ENCODE measurements at places on chromosomes 1 and 21.

GRCh38 chr1:6104631-6105030 is 58.9 kb downstream of the KCNAB2 start:
- no peak for DNase-seq

- no peak for DNase-seq
Measured at GRCh38 chr1:198494658-198495103, 45.8 kb downstream of the ATP6V1G3 start.

DNA sequence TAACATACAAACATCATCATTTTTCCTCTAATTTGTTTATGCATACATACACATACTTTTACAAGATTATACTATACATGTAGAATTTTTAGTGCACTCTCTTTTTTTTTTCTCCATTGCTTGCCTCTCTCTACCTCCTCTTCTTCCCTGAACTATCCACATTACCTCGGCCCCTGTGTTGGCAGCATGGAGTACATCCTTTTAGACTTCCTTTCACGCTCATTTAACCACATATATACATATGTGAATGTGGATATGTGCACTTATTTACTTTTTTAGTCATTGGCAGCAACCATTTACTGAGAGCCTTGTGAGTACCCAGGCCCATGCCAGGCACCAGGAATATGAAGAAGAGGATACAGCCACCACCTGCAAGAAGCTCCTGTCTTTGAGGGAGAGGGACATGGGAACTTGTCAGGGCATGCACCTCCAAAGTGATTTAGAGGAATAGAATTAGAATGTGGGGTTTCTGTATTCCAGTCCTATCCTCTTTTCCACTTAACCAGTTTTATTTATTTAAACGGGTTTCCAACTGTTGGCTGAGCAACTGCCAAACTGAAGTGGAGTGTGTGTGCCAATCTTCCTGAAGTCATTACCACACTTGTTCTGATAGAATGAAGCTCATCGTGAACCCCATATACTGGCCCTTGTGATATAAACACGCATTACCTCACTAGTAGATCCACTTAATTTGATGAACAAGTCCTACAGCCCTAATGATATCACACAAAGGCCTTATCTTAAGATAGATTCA is 212.6 kb downstream of the TNR start:
- DNase-seq, result no peak

DNA sequence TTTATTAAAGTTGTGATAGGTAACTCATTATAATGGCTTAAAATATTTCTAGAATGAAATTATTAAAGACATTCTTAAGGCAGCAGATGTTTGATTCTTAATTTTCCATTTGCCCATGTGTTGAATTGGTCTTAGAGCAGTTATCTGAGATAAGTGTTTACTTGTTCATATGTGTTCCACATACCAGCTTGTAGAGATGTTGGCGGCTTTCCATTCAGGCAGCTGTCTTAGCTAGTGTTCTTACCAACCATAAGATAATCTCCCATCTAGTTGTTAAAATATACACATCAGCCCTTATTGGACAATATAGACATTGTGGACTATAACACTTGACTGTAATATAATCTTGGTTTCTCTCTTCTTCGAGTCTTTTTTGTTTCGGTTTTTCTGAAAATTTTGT is 1372.9 kb upstream of the ADGRL2 start:
- DNase-seq, result no peak

- DNase-seq, result no peak
Measured at GRCh38 chr21:37005548-37006485, 685 bp upstream of the RIPPLY3 start.

DNA sequence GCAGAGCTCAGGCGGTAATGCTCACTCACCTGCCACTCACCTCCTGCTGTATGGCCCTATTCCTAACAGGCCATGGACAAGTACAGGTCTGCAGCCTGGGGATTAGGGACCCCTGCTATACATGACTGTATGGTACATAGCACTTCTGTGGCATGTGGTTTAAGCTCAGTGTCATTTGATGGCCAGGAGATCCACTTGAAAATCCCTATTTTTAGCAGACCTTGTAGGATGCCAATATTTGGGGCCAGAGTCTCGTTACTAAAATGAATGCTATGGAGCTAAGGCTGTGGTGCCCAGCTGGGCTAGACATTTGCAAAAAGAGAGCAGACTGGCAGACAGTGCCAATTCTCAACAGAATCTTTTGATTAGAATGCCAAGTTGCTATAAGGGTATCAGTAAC is 1.7 kb upstream of the ANGPTL7 start:
- no peak for DNase-seq

- DNase-seq, result no peak
Measured at GRCh38 chr1:205438213-205439158, 16.6 kb upstream of the LEMD1 start.

- DNase-seq, result no peak
Measured at GRCh38 chr1:222523852-222524251, 24.1 kb downstream of the HHIPL2 start.

- DNase-seq, result no peak
Measured at GRCh38 chr1:53919675-53920066, 25.7 kb downstream of the DIO1 start.

- DNase-seq, result no peak
Measured at GRCh38 chr1:233609926-233610325, 4.0 kb upstream of the KCNK1 start.

GRCh38 chr21:14403681-14404318 is 20.9 kb upstream of the HSPA13 start:
- DNase-seq, result no peak

DNA sequence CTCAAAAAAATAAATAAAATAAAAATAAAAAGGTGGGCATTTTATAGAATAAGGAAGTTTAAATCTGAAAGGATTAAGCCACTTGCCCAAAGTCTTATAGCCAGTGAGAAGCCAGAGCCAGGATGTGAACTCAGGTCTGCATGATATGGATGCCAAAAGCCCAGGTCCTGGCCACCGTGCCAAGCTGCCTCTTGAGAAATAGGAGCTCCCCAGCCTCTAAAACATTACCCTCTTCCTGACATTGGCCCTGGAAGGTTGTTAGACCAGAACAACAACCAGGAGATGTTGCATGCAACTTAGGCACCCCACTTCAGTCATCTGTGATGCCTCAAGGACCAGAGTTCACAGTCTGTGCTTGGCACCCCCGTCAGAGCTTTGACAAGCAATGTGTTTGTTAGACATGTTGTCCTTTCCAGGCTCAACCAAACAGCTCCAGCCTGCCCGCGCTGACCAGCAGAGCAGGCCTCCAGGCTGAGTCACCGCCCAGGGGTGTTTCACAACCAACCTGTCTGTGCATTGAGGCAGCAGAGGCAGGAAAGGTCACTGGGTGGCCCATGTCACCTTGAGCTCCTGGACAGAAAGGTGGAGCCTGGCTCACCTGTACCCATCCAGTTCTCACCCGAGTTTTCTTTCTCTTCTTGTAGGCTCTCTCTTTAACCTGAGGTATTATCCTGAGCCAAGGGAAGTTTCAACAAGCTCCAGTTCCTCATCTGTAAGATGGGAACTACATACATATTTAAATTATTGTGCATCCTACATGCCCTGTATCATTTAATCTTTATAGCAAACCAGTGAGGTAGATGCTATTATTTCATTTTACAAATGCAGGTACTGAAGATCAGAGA is 14.9 kb upstream of the MED18 start:
- no peak for DNase-seq

GRCh38 chr1:153531638-153532037 is 4.2 kb downstream of the S100A6 start:
- DNase-seq, result no peak
